ENCODE measurements at places on chromosomes 6 and 20.

DNA sequence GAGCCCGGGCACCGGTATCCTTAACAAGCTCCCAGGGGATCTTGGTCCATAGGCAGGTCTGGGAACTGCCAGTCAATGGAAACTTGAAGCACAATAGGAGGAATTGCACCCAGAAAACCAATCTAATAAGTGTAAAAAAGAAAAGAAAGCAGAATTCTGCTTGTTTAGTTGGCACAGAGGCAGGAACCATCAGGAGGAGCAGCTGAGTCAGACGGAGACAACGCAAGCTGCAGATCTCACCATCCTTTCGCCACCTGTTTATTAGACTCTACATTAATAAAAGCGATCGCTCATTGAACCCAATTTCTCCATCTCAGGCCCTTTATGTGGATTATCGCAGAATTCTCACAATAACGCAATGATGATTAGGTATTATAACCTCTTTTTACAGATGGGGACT, 9.8 kb downstream of the ZFP64 start:
- DNase-seq: no peak

DNA sequence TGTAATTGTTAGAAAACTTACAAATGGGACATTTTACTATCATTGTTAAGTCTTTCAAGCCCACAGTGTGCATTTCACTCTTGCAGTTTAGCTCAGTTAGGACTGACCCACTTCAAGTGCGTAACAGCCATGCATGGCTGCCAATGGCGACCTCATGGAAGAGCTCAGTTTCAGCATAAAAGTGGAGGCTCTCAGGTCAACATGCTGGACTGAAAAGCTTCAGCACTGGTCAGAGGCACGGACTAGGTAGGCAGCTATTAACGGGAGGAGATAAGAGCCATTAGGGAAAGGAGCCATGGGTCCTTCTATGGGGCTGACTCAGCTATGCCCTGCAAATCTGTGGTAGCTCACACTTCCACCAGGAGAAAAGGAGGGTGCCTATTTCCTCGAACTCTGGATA, 101.8 kb downstream of the TTLL2 start:
- no peak for DNase-seq

GRCh38 chr6:46687619-46688097, at the start of gene TDRD6:
TDRD6 (plus strand) TSS chr6:46687885; CDS start chr6:46688129, 244 bp downstream.
- no peak for DNase-seq

DNA sequence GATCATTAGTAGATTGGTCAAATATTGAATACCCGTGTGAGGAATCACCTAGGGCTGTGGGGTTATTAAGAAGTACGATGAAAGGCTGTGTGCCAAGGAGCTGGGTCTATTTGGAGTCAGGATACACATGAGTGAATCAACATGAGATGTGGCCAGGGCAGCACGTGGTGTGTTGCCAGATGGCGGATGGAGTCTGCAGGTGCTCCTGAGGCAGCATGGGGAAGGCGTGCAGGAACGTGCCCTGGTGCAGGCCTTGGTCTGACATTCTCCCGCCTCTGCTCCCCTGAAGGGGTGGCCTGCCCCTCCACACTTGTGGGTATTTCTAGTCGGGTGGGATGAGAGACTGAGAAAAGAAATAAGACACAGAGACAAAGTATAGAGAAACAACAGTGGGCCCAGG, 39.0 kb upstream of the SLC22A1 start:
- no peak for DNase-seq

DNA sequence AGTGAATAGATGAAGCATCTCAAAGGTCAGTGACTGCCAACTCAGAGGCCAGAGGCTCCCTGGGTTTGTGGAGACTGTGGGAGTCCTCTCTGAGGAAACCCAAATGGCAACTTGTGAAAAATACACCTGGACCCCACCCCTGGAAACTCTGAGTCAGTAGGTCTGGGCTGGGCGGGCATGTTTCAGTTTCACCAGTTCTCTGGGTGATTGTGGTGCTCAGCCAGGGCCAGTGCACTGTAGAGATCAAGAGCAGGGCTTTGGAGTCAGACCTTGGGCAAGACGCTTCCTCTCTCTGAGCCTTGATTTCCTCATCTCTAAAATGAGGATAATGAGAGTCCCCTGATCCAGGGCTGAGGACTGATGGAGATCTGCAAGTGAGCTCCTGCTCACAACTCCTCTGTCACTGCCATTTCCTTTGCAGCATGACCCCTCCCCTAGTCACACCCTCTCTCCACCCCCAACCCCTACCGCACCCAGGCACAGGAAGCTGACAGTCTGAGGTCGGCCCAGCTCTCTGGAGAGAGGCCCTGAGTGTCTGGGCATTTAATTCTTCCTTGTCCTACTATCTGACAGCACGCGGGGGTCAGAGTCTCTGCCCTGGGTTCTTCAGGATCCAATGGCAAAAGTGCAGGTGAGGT, 5.1 kb downstream of the DEF6 start:
- no peak for DNase-seq

DNA sequence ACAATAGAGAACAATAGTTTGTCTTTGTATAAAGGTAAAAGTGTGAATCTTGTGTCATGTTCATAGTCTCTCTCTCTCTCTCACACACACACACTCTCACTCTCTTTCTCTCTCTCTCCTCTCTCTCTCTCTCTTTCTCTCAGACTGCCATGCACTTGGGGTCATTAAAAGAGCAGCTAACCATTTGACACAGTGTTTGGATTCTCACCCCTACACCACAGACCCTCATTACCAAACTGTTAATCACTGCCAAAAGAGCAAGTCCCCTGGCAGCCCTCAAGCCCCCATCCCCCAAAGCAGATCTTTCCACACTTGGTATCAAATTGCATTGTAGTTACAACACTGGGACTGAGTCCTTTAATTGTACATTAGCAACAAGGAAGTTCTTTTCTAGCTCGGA, 305.8 kb upstream of the RSPO3 start:
- no peak for DNase-seq

- DNase-seq: no peak
Observed at GRCh38 chr6:52491203-52492069, 71.3 kb downstream of the EFHC1 start.

- no peak for DNase-seq
Observed at GRCh38 chr6:38975621-38976049, 72.9 kb upstream of the GLP1R start.

- no peak for DNase-seq
Observed at GRCh38 chr6:81808851-81809570, 56.5 kb upstream of the TENT5A start.

- no peak for DNase-seq
Observed at GRCh38 chr6:126477678-126478077, 137.8 kb downstream of the CENPW start.

- DNase-seq: no peak
Observed at GRCh38 chr20:35065181-35065580, 27.4 kb downstream of the TRPC4AP start.

- DNase-seq: no peak
Observed at GRCh38 chr20:20003031-20003954, 13.9 kb upstream of the NAA20 start.

DNA sequence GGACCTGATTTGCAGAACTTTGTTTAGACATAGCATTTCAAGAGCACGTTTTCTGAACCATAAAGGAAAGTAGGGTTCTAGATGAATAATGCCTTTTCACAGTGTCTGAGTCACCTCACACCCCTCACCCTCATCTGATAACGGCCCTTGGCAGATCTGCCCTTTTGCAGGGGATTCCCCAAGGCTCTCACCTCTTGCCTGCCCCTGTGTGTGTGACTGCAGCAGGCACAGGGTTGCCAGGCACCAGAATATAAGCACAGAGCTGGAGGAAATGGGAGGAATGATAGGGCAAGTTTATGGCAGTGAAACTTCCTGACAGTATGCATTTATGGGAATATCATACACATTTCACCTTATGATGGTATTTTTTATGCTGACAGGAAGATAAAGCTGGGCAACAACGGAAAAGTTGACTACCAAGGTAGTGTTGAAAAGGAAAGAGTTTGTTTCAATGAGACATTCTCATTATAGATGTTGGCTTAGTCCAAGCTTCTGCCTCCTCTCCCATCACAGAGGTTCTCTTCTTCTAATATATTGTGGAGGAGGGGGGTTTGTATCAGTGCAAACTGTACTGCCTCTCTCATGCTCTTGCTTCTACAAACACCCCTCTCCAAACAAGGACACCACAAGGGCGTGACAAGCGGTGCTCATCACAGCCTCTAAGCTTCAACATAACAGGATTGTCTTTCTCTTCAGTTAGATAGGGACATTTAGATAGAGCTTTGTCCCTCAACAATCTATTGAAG, 101.5 kb upstream of the BACH2 start:
- DNase-seq: no peak

DNA sequence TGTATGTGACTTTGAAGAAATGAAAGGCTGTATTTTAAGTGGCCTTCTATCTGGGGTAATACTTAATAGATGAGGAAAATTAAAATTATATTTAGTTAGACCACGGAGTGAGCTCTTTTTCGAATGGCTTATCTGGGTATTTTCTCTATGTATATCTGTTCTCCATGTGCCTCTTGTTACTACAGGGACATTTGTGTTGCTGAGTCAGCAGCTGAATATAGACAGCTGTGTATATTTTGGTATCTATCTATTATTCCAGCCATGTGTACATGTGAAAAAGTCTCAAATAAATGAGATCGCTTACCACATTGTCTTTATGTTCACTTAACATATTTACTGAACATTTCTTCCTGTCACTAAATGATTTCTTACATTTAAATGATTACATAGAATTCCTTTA, 57.2 kb downstream of the TMEM200A start:
- no peak for DNase-seq

- no peak for DNase-seq
Observed at GRCh38 chr20:41848180-41848579, 230.0 kb upstream of the CHD6 start.

DNA sequence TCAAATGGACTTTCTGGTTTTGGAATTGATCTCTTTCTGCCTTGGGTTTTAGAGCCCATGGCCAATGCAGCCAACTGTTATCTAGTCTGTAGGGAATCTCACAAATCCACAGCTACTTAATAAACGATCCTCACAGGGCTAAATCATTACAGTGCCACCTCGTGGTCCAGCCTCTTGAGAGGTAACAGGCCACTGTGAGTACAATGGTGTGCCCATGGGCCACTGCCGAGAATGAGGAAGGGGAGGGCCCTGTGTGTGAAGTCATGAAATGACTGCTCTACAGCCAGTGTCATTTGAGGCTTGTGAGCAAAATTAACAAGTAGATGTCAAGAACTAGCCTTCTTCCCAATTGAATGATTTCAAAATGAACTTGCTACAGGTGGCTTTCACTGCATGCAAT, 54.3 kb upstream of the GMPR start:
- no peak for DNase-seq

DNA sequence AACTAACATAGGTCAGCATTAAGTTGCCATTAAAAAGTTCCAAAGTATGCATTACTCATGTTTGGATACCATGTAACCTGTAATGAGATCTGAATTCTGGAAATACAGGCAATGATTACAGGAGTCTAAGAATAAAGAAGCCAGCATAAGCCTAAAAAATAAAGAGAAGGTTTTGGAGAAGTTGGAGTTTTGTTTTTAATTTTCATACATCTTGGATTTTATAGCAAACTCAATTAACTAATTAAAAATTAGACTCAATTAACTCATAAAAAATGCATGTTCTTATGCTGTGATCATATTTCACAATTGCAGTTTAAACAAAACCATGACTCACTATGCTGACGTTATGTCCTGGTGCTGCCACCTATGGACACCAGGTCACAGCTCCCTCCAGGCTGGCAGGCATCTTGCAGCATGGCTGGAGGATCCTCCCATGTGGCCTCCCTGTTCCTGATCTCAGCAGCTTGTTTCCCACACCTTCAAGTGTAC, 648.8 kb upstream of the AGPAT4 start:
- no peak for DNase-seq

DNA sequence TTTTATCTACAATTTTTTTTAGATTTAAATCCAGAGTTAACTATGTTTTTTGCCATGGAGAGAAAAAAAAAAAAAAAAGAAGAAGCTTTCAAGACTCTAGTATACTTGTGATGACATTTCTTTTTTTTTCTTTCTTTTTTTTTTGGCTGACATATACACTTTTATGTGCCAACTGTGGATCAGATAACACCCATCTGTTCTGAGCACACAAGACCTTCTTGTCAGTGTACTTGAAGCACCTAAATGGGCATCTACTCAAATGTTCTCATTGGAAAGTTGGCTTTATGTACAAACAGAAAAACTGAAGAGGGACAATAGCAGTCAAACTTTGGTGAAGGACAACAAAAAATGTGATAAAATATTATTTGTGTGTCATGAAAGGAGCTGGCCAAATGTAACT, 904.5 kb downstream of the GRIK2 start:
- no peak for DNase-seq

DNA sequence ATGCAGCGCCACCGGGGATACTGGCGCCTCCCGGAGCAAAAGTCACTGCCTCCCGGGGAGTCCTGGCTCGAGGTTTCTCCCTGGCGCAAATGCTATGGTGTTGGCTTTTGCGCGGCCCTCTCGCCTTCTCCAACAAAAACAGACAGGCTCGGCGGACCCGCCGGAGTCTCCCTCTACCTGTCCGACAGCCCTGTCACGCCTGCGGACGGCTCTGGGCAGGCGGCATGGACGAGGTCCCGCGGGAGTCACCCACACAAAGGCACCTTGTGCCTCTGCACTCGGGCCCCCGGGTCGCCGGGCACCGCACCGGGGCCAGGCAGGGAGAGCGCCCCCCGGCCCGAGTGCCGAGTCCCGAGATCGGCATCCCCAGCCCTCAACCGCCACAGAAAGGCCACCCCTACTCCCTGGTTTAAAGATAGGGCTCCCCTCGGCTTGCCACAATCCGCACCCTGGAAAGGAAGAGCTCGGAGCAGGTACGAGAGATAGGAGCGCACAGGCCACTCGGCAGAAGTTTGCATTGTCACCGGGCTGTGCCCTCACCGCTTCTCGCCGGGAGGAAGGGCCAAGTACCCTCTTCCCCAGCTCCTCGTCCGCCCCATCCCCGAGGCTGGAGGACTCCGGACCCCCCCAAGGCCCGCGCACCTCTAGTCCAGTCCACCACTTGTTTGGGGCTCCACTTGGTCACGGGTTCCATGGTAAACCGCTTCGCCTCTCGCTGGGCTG, 903 bp downstream of the CNKSR3 start:
- no peak for DNase-seq

DNA sequence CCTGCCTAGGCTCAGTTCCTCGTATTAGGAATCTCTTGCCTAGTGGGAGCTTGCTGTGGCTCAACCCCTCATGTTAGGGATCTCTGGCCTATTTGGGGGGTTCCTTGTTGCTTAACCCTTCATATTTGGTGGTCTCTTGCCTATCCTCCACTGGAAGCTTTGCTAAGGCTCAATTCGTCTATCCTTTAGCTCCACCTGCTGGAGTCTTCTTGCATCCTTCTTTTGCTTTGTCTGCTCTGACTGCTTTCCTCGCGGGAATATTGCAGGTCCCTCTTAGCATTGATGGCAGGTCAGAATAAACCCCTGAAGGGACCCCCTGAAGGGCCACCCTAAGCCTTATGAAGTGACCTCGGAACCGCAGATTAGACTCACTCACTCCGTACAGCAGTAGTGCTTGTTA, 203.0 kb upstream of the TBX18 start:
- no peak for DNase-seq

- DNase-seq: no peak
Observed at GRCh38 chr6:122758927-122759334, 20.6 kb upstream of the FABP7 start.

- DNase-seq: no peak
Observed at GRCh38 chr20:12925863-12926793, 82.6 kb upstream of the SPTLC3 start.

GRCh38 chr6:46735720-46736031, 501 bp upstream of the PLA2G7 start:
- DNase-seq: no peak

Measured in NCI-H1436 treated with DMSO at 0.1 percent for 48 hours (cell line).